ENCODE measurements at places on chromosomes 11 and 22.

- DNase-seq = no peak
Observed at GRCh38 chr11:114912826-114913225, 234.5 kb downstream of the NXPE2 start.

DNA sequence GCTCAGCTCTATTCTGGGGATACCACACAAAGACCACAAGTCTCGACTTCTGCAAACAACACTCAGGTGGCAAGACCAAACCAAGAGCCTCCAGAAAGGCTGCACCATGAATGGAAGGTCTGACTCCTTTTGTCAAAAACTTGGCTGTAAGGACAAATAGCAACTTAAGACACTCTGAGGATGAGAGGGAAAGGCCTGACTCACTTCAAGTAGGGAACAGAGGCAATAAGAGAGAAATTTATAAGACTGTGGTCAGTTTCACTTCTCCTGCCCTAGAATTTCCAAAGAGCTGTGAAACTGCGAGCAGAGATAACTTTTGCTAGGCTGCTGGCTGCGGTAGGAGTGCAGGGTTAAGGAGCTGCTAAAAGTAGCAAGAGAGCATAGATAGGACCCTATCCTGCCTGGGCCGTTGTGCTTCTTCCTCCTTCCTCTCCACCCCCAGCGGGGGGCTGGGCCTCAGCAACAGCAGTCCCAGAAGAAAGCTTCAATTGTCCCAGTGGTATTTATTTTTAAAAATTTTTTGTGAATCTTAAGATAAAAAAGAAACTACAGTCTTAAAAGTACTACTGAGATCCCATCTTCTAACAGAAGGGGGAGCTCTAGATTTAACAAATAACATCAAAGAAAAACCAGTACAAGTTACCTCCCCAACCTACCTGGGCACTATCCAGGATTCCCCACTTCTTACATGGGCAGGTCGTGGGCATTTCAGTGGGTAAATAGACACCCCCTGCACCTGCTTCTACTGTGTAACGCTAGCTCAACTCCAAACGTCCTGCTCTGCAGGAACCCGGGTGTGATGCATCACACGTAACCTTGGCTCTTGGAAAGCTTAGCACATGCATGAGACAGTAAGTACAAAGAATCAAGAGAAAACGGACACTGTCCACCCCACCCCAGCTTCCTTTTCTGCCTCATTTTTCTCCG lies 66.4 kb downstream of the SGSM3 start:
- no peak for DNase-seq

DNA sequence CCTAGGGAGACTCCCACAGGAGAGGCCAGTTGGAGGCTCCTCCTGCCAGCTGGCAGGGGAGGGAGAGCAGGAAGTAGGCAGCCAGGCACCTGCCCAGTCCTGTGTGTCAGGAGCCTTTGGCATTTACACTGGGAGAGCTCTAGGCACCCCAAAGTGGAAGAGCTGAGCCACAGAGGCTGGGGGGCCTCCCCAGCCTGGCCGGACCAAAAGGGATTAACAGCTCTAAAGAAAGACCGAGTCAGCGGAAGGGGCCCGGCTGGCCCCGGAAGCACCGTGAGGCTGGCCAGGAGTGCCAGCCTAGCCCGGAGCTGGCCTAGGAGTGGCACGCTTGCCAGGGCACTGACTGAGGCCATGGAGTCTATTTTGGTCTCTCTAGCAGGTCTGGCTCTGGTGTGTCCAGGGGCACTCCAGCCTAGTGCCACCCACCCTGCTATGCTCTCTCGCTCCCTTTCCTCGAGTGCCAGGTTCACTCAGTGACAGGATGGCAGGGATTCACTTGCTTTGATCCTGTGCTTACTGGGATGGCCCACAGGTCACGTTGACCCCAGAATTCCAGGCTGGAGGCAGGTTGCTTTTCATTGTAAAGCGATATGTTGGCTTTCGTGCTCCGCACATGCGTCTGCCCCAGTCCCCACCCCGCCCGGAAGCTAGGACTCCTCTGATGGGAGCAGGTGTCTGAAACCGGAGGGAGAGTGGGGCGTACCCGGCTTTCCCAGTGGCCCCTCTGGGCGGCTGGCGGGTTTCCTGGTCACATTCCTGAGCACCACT lies 3.3 kb upstream of the KMT5B start:
- DNase-seq = no peak

DNA sequence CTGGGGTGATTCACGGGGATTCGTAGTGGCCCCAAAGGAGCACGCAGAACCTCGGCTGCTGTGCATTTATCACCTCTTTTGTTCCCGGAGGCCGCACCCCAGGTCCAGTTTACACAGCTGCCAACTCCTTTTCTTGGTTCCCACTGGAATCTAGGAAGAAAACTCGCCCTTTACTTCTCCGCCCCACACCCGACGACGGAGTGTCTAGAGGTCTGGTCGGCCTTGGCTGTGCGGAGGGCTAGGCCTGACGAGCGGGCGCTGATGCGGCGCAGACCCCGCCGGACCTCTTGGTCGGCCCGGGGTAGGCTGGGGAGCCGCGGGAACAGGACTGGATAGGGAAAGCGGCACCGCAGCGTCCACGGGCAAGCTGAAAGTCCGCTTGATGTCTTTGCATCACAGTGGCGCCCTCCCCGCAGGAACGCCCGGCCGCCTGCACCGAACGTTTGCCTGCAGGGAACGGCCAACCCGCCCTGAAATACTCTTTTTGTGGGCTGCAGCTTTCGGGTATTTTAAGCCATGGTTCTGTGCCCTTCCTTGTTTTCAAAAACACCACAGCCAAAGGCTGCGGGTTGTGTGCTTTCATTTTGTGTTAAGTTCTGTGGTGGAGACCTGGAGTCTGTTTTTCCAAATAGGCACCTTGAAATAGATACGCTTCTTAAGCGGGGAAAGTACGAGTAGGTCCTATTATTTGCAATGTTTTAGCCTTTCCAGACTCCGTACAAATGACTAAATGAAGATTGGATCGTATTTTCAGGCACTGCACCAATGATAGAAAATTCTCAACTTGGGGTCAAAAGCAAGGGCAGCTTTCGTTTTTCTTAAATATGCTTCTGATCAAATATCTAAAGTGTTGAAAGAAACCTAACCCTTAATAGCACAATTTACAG lies 829 bp upstream of the ZBED5 start:
- DNase-seq = peak; percentile 46

DNA sequence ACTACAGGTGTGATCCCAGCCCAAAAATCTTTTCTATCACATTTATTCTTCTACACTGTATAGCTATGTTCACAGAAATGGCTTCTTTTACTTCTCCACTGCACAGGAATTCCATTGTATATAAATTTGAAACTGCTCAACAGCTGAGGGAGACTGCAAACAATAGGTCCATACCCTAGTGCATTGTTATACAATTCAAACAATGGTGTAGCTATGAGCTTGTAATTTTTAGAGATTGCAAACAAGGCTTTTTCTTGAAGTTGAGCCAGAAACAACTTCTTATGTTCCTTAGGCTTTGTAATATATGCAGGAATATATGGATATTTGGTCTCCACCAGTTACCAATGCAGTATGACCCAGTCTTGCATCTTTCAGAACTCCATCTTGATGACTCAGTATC lies 19.5 kb upstream of the SIK3 start:
- DNase-seq = no peak

Measured in omental fat pad (tissue), 4 donors.